Myocyte (in vitro differentiated cells): ENCODE measurements at places on chromosomes 6 and 20. TPM values are rescaled to one million over a fixed set of nuclear protein-coding genes. Genes with fewer than 3 reads are reported as not detected.

GRCh38 chr6:167221400-167222201 lies 63.8 kb upstream of the GPR31 start:
- no peak for DNase-seq

DNA sequence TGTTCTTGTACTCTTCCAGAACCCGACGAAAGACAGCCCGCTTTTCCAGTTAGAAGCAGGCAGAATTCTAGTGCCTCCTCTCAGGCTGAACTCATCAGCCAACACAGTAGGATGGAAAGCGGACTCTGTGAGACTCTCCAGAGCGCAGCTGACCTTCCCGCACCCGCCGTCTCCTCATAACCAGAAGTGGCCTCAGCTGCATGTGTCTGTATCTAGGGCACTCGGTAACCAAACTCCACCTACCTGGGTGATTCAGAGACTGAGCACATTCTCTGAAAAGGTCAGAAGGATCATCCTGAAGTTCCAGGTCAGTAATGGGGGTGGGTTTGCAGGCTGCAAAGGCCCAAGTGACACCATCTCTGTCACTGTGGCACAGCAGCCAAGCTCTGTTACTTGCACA lies 66.7 kb upstream of the NFATC2 start:
- no peak for DNase-seq

The TNXB gene
- 0.16 and 0.36 TPM in 2 replicates for total RNA-seq

The HLA-DQA1 gene
- not detected in 2 replicates for total RNA-seq
